Naive thymus-derived CD8-positive, alpha-beta T cell (primary cell): ENCODE measurements at places on chromosomes 7 and 10.

DNA sequence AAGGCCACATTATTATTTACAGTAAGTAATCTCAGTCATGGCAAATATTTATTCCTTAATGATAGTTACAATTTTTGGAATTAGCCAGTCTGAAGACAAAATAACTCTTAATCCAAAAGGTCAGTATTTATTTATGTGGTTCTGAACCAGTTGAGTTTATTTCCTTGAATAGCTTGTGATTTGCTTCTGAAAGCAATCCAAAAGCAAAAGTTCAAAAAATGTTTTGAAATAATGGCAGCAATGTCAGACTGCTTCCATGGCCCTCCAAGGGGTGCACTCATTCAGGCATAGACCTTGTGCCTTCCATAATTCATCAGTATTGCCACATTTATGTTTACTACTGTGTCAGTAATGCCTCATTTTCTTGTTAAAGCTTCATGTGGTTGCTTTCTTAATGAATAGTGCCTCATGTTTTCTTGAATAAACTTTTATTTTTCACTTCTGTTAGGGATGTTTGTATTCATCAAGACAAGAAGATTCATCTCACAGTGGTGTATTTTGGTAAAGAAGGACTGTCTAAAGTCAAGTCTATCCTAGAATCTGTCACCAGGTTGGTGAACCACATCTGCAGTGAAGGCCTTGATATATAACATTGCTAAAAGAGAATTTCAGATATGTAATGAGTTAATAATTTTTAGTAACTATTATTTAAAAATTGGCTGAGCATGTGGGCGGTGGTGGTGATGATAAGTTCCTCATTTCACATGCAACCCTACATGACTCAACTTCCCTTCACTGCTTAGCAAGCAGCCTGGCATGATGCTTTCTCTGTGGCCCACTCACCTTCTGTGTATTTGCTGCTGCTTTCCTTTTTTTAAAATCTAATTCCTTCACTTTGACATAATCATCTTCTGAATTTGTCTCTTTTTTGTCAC is 22.0 kb downstream of the CSGALNACT2 start:
- DNase-seq: no peak

DNA sequence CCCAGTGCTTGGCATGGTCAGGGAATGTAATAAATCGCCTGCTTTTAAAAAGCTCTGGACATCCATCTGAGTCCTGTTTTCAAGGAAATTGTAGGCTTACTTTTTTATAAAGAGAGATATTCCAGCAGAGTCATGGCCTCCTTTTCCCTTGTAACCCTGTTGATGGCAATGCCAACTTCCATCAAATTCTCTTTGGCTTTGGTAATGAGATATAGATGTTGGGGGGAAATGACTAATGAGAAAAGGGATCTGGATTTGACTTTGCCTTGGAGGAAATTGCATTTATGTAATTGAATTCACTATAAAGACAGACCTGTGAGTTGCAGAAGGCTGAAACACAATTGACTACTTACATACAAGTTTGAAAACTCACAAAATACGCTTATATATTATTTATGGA is 347.5 kb downstream of the GPR158 start:
- no peak for DNase-seq

- no peak for DNase-seq
Measured at GRCh38 chr7:97138830-97139229, 21.3 kb downstream of the SDHAF3 start.

DNA sequence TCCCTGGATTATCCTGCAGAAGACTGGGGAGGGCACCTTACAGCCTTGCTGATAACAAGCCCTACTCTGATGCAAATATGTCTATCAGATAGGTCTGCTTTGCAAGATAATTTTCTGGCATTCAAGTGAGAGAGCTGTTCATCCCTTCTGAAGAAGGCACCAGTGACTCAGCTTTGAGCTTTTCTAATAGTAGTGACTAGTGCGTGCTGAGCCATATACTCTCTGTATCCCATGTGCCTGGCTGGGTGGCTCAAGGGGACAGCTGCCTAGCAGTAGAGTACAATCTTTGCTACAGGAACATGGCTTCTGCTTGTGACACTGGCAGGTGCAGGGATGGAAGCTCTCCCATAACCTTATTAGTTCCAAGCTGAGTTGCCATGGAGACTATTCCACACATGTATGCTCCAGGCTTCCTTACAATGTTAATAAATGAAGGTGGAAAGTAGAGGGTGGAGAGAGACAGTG is 35.0 kb upstream of the ABCB4 start:
- no peak for DNase-seq

DNA sequence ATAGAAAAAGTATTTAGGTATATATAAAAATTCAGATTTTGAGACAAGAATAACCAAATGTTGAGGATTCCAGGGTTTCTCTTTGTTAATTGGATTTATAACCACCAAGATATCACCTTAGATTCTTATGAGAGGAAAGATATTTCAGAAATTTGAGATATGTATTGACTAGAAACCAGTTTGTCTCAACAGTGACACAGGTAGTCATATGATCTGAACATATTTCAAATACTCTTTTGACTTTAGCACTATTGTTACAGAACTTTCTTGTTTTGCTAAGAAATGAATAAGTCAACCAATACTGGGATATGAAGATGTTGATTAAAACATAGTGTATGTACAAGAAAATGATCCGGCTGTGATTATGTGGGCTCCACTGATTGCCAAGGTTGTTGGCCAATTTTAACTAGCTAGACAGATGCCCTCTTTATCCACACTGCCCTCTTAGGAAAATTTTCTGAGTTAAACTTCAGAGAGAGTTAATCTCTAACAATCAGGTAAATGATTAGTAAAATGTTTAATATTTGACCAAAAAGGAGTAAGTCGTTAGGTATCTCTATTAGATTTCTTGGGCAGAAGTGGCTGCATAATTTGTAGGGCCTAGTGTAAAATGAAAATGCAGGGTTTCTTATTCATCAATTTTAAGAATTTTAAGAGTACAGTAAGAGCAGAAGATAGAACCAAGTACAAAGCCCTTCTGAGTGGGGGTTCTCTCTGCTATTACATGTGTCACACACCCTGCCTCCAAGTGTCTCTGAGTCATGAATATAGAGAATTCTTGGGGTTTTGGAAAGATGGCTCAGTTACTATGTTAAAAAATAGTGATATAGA is 376.0 kb downstream of the TFEC start:
- DNase-seq: no peak

DNA sequence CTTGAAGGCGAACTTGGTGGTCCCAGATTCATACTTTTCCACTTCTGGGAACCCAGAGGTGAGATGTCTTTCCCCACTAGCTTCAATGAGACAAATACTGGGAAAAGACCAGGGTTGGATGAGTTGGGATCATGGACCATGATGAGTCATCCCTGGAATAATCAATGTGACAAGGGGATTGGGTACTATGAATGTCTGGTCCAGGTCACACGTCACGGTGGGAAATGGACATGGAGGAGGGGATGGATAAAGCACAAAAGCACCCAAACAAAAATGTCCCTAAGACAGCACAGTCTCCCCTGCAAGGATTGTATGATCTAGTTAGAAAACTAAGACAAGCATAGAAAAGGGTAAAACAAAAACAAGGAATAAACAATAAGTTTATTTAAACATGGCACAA is 12.4 kb upstream of the SORBS1 start:
- no peak for DNase-seq

DNA sequence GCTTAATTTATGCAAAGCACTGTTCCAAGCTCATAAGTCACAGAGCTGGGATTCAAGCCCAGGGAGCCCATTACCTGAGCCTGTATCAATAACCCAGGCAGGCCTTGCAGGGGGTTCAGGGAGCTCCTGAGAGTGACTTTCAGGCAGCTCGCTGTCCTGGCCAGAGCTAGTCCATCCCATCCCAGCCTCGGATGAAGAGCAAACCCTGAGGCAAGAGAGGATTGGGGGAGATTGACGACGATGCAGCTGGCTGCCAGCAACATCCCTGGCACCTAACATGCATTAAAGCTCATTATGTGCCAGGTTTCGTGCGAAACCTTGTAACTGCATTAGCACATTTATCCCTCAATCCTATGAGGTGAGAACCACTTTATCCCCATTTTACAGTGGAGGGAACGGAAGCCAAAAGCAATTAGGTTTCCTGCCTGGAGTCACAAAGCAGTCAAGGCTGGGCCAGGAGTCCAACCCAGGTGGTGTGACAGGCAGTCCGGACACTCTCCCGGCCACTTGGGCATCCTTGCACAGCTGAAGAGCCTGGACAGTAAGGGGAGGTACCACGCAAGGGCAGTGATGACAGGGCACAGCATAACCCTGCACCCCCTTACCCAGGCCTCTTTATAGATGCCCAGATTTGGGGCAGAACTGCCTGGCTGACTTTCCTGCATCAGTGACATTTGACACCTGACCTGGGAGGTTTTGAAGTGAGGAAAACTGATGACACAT is 129.8 kb upstream of the CHST15 start:
- DNase-seq: no peak

- DNase-seq: no peak
Measured at GRCh38 chr10:68957284-68957615, 1.3 kb downstream of the DDX21 start.

GRCh38 chr7:131096267-131096927 is 231.3 kb upstream of the MKLN1 start:
- no peak for DNase-seq

DNA sequence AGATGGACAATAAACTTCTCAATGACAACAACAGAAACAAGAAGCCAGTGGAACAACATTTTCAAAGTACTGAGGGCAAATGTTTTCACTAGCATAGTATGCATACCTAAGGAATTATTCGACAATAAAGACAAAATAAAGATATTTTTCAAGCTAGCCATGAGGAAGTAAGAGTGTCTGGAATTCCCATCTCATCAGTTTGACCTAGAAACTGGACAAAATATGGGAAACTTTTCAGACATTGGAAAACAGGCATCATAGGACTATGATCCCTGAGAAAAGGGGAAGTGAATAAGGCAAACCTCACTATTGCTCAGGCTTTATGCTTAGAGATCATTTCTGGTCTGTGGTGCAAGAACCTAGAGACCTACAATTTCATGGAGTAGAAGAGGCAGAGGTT is 86.3 kb downstream of the OAT start:
- DNase-seq: no peak

GRCh38 chr10:91694170-91694794 is 61.4 kb upstream of the PPP1R3C start:
- DNase-seq: peak; percentile 2

- DNase-seq: no peak
Measured at GRCh38 chr7:115356139-115356746, 434.3 kb downstream of the MDFIC start.

DNA sequence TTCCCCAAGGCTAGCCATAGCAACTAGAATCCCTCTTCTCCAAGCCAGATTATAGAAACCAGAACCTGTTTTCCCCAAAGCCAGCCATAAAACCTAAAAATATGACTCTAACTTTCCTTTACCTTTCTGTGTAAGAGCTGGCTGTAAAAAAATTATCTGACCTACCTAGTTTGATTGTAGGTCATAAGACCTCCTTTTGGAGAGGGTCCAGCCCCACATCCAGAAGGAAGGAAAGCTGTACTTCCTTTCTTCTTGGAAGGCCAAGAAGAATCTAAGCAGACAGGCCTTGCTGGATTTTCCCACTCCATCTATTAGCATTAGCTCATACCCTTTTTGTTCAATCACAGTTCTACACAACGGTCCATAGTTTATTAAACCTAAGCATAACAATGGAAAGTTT is 1006.3 kb downstream of the SORCS3 start:
- DNase-seq: no peak

GRCh38 chr10:8352171-8353075 is 297.9 kb downstream of the GATA3 start:
- DNase-seq: no peak

DNA sequence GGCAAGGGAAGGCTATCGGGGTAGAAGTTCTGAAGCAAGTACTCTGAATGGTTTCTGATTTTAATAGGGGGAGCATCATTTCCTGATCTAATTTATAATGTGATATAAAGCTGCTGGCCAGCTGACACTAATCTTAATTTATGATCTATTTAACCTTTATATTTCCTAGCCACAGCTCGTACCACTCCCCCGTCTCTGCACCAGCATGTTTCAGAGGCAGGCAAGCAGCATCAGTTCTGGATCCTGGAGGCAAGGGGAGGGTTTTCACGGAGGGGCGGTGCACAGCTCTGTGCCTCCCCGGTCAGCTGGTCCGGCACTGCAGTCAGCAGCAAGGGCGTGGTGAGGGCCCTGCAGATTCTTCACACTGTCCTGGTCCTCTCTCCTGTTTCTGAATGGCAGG is 30.0 kb downstream of the MGMT start:
- no peak for DNase-seq

DNA sequence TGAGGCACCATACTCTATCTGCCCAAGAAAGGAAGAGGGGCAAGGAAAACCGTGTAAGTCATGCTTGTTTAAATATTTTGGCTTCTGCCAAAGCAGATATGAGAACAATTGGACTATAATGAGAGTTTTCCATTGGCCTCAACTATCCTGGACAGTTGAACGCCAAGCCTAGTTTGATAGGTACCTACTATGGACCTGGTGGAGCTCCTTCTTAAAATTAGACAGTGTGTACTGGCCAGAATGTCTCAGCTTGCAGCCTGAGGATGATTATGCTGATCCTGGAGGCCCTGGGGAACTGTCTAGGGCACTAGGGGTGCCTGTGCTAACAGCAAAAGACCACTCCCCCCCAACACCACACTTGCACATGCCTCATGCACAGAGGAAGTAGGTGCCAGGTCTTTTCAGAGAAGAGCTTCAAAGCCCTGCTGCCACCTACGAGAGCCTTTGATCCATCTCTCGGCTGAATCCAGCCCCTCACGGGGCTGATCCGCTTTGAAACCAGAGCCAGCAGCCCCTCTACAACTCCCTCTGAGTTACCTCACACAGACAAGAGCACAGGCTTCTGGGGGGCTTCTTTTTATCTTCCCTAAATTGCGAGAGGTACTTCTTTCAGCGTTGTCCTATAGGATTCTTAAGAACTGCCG is 473.8 kb upstream of the GALNT17 start:
- no peak for DNase-seq

GRCh38 chr7:22718911-22719420 is 8.0 kb upstream of the IL6 start:
- no peak for DNase-seq

DNA sequence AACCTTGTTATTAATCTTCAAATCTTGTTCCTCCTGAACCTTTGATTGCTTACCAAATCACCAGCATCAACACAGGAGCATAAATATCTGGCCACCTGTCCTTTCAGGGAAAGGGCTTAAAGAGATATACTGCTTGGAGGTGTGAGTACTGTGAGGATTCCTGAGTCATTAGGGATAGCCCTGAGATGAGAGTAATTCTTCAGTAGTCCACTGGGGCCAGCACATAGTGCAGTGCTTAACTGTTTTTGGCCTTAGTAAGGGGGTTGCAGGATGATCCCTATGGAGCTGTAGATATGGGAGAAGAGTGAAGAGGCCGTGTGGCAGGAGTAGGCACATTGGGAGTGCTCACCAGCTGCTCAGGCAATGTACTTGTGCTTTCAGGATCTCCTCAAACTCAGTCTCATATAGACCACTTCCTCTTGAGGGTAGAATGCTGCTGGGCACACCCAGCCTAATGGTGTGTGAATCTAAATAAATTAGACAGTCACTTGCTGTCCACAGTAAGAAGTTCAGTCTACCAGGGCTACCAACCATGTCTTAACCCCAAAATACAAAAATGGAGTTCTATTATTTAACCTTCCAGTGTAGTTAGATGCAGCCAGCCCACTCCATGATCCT is 26.5 kb upstream of the GPR141 start:
- no peak for DNase-seq

GRCh38 chr7:141573511-141573910 is 22.3 kb downstream of the AGK start:
- DNase-seq: no peak

GRCh38 chr7:6487184-6487545 is 39.4 kb upstream of the DAGLB start:
- DNase-seq: no peak

GRCh38 chr10:5546891-5547680 is 22.3 kb downstream of the CALML3 start:
- no peak for DNase-seq
